GM10248 (cell line): ENCODE measurements at places on chromosomes 3 and 15.

GRCh38 chr3:81967393-81967792 is 205.9 kb upstream of the GBE1 start:
- DNase-seq: no peak

GRCh38 chr15:69696946-69697345 is 244.3 kb downstream of the RPLP1 start:
- DNase-seq: no peak

DNA sequence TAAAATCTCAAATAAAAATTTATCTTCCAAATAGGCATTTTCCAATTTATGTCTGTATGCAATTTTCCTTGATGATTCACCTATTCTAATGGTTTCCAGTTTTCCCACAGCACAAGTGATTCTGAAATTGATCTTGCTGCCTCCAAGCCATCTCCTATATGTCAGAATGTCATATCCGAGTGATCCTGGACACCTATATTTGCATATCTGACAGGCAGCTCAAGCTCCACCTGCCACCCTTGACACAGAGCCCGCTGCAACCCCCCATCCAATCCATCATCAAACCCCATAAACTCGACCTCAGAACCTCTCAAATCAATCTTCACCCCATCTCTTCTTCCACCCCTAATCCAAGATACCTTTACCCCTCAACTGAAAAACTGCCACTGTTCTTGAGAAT is 579.5 kb downstream of the EPHB1 start:
- no peak for DNase-seq

DNA sequence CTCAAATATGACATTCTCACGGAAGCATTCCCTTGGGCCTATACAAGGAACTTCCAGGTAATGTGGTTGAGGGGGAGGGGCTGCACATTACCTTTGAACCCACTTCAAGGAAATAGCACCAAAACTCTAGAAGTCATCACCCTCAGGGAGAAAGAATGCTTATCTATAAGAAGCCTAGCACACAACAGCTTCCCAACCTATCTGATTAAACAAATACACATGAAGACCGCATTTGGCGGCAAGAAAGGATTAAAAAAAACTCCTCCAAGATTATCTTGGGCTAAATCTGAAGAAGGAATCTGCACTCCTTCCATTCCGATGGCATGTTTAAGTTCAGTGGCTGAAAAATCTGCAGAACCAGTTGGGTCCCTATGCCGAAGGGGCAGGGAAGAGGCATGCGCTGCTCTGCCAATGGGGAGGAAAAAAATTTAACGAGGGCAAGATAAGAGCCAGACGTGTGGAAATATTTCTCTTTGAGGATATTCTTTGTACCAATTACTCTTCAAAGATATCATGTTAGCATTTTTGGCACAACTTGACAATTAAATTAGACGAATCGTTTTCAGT is 82.0 kb upstream of the WNT5A start:
- no peak for DNase-seq

- DNase-seq: peak; percentile 73
These were observed 47.7 kb upstream of the GYG1 start for GRCh38 chr3:148943506-148944205.

GRCh38 chr3:129593230-129593594 is 13.3 kb downstream of the PLXND1 start:
- DNase-seq: no peak

DNA sequence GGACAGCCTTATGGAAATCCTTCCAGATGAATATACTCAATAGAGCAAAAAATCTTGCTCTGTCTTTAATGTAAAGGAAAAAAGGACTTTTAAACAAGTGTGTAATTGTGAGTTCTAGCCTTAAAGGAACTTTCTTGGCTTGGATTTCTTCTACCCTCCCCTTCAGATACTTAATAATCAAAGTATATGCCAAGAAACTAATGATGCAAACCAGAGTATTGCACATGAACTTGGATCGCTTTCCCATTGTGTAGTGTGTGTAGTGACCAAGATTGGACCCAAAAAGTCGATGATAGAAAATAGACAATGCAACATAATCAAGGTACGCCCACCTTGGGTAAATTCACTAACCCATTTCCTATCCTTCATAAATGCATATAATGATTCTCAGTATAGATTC is 123.8 kb downstream of the TIGIT start:
- no peak for DNase-seq

DNA sequence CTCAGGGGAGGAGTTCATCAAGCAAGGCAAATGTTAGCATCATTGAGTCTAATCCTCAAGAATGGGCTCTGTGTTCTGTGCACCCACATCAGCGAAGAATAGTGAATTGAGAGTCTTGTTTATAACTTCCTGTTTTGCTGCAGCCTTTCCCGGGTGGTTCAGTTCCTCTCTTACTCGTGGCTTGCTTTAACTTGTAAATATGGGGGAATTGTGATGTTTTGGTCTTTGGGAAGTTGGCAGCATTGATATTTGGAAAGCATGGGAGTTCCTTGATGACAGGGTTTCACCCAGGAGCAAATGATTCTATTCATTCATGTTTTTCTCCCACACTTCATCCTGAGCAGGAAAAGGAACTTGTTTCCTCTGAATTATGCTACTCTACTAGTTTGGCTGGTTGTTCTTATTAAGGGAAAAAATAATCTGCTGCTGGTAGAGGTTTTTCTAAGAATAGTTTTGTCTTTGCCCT is 40.4 kb downstream of the GPD1L start:
- DNase-seq: no peak

DNA sequence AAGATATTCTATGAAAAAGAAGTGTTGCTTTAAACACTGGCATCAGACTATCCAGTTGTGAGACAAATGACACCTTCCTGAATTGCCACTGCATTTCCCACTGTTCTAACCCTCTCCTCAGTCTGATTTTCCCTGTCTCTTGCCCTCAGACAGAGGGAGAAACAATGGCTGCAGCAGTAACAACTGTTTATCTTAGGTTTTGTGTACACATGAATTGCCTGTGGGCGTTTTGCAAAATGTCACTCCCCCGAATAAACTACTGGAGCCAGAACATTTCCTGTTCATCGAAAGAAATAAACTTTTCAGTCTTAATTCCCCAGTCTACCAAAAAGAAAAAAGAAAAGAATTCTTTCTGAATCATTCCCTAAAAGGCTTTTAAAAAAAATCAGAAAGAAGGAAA is 155.1 kb downstream of the MAGI1 start:
- DNase-seq: no peak

- DNase-seq: no peak
These were observed 34.5 kb downstream of the IL17RD start for GRCh38 chr3:57130571-57131209.

DNA sequence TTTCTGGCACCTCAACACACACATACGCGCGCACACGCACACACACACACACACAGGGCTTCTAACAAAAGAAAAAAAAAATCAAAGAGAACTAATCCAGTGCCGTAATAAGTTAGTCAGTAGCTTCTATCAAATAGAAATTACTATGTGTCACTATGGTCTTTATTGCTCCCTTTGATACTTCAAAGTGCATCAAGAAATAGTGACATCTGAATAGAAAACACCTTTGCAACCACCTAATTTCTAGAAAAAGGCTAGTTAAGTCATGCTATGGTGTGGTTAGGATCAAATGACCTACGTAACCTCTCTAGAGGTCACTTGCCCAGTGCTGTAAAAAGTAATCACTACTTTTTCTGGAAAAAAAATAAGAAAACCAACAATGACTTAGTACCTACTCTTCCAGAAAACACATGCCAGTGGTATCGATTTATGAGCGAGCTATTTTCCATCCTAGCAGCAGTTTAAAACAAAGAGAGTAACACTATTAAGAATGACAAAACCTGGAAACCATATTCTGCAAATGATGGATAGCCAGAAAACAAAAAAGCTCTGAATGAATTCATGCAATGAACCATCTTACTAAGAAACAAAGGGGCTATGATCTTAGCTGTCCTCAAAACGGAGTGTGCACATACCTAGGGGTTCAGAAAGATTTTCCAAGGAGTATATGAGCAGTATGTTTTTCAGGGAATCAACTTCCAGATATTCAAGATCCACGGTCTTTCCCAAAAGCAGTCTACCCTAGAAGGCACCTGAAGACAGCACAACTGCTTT is 6.8 kb downstream of the AVEN start:
- no peak for DNase-seq

DNA sequence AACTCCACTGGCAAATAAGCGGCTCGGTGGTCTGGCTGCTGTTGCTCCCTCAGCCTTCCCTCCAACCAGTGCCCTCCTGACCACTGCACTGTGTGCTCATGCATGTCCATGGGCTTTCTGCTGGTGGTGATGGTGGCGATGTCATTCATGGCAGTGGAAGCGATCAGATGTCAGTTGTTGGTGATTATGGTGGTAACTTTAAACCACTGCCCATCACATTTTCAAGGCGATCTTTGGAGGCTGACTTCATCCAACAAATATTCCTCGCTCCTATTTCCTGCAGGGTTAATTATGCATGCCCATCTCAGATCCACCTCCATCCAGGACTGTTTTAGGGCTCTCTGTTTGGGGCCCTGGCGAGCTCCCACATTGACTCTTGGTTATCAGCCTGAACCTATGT is 13.4 kb upstream of the HCN4 start:
- no peak for DNase-seq

- no peak for DNase-seq
These were observed 32.1 kb downstream of the PLCL2 start for GRCh38 chr3:16916840-16917239.

- no peak for DNase-seq
These were observed 157.8 kb upstream of the ROPN1 start for GRCh38 chr3:124149771-124150170.

GRCh38 chr3:50370594-50370993 is 11.3 kb upstream of the TMEM115 start:
- DNase-seq: no peak

- DNase-seq: no peak
These were observed 33.3 kb downstream of the DET1 start for GRCh38 chr15:88513195-88513594.

- no peak for DNase-seq
These were observed 458.1 kb upstream of the NR2F2 start for GRCh38 chr15:95872366-95872771.

DNA sequence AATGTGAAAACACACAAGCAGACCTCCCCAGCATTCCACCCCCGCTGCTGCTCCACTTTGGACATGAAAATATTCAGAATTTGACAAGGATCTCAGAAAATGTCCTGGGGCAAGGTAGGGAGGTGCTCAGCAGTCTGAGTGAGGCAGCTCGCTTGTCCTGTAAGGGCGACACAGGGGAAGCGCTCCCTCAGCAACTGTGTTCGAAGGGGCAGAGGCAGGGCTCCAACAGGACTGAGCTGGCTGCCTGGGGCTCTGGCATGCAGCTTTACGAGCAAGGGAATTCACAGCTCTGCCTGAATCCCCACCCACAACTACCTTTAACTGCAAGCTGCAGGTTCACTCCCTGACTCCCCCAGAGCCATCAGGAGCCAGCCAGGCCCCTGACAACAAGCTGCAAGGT is 287.0 kb upstream of the LYSMD4 start:
- DNase-seq: no peak

DNA sequence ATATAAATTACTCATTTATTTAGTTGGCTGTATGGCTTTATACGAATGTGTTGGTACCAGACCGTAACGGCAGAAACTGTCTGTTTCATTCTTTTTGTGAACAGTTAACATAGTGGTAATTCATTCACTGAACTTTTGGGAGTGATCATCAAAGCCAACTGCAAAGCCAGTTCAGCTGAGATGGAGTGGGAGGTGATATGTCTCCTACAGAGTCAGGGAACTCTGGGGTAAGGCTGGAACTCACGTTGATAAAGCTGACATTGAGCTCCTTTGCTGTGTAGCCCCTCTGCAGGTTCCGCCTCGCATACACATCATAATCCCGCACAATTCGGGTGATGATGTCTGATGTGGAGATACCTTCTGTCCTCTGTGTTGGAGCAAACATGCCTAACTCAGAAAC is 25.4 kb downstream of the SLC51A start:
- no peak for DNase-seq

GRCh38 chr3:46892285-46893145 is 15.0 kb downstream of the PTH1R start:
- DNase-seq: no peak

DNA sequence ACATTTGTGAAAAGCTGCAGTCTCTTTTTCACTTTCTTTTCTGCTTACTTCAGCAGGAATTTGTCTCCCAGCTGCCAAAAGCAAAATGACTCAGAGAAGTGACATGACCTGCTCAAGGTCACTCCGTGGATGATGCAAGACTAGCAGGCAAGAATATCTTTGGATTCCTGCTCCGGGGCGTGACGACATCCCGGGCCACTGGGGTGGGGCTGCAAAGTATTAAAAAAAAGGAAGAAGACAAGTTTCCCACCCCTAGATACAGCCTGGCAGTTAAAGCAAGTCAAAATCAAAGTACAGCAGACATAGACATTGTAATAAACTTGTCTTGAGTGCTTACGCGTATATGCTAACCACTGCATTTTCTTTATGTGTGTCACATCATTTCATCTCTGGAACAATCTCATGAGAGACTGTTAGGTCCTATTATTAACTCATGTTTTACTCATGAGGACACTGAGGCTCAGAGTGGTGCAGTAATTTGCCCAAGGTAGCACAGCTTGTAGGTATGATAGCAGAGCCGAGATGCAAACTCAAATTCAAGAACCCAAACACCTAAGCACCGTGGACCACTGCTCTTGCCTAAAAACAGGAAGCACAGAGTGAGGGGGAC is 485.2 kb upstream of the PROK2 start:
- no peak for DNase-seq

- DNase-seq: no peak
These were observed 198.7 kb upstream of the CMC1 start for GRCh38 chr3:28042707-28043106.

GRCh38 chr3:126797563-126797962 is 93.5 kb downstream of the CHCHD6 start:
- DNase-seq: no peak

DNA sequence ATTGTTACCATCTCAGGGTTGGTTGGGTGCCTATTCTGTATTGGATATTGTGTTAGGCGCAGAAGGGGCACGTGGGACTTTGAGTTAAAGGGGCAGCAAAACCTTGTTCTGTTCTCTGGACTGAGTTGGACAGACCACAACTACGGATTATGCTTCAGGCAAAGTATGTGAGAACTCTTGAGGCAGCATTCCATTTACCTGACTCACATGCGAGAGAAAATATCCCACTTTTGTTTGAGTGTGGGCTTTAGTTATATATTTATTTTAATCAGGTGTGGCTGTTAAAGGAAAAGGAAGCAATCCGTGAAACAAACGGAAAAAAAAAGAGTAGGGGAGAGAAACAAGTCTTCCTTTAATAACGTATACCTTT is 627 bp upstream of the PLS1 start:
- no peak for DNase-seq

DNA sequence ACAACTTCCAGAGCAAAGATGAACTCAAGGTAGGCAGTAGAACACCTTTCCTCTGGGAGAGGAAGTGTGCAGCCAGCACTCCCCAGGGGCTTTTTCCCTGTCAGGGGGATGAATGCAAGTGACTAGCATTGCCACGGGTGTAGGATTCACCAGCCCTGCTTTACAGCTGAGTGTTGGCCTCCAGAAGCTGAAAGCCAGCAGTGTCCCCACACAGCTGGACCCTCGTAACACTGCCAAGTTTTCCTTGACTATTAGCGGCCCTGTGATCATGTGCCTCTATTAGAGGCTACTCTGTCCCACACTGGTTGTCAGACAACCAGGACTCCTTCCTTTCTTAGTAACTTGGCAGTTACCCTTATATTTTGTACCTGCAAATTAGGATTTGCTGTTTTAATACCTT is 104.9 kb upstream of the MANF start:
- DNase-seq: no peak
